ENCODE measurements at places on chromosomes 16 and 17.

DNA sequence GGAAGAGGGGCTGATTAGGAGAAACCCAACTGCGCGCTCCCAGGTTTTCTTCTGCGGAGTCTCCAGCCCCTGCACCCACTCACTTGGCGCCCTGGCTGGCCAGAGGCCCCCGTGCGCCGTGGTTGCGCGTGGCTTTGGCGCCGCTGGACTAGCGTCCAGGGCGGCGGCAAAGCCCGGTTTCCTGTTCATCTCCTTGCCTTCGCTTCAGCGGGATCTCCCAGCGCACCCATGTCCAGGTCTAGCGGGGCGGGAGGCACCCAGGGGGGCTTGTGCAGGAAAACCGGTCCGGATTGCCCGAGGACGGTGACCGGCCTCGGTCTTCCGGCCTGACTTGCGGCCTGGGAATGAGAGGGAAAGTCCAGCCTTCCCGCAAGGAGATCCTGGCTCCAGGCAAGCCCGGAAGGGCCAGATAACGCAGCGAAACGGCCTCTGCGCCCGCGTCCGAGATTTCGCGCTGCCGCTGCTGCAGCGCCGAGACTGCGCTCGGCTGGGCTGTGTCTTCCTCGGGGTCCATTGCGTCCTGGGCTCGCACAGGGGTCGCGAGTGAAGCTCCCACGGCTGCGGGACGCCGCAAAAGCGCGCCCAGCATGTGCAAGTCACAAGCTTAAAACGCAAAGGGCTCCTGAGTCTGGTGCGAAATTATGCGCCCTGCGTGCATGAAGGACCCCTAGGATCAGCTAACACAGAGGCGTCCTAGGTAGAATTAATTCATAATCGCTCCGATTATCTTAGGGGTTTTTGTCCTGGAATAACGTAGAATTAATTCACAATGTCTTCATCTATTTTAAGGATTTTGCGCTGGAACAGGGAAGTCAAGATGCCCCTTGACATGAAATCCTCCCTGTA is 5.7 kb downstream of the FOXF1 start:
- no peak for DNase-seq

- peak; percentile 58 for DNase-seq
Observed at GRCh38 chr16:82753821-82754220, 127.1 kb downstream of the CDH13 start.

GRCh38 chr16:13994239-13995106 is 74.5 kb downstream of the ERCC4 start:
- DNase-seq = no peak

- no peak for DNase-seq
Observed at GRCh38 chr16:67296420-67296819, 17.1 kb downstream of the PLEKHG4 start.

DNA sequence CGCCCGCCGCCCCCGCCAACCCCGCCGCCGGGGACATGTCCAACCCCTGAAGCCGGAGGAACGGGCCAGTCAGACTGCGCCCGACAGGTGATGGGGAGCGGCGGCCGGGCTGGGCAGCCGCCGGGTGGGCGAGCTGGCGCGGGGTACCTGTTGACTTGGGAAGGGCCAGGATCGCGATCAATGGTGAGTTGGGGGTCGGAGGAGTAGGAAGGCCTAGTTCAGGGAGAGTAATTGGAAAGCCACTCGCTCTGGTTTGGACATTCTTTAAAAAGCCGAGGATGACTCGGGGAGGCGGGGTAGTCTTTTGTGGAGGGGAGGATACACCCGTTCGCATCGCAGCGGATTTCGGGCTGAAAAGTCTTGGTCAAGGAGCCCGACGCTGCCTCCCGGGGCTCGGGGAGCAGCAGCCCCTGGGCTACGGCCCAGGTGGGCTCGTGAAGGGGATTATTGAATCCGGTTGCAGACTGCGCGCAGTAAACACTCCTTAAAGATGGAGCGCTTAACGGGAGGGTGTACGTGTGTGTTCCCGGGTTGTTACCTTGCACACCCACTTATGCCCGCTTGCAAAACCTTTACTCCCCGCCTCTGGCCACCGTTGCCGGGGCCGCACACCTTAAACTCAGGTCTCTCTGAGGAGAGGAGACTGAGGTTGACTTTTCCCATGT is 123.8 kb downstream of the GOSR1 start:
- peak; percentile 39 for DNase-seq

DNA sequence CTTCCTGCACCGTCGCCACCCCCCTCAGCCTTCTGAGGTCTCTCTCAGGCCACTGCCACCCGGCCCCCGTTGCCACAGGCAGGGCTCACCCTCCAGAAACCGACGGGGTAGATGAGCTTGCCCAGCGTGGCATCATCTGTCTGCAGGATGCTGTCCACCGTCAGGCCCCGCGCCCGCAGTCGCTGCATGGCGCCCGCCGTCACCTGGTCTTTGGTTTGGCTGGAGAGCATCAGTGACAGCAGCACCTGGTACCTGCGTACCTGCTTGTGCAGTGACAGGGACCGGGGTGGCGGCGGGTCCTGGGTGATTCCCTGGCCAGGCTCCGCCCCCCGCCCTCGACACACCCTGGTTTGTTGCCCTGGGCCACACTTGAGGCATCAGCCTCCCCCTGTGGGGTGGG is 3.1 kb downstream of the NTHL1 start:
- no peak for DNase-seq

DNA sequence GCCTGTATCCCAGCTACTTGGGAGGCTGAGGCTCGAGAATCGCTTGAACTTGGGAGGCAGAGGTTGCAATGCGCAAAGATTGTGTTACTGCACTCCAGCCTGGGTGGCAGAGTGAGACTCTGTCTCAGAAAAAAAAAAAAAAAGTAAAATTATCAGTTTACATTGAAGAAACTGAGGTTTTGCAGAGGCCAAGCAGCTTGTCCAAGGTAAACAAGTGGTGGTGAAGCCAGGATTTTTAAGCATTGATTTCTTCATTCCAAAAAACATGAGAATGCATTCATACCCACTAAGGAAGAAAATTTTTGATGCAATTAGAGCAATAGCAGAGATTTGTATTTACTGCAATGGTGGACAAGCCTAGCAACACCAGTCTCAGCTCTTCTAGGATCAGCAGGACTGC is 52.7 kb downstream of the CENPV start:
- no peak for DNase-seq

GRCh38 chr16:5257462-5257861 is 159.9 kb upstream of the EEF2KMT start:
- no peak for DNase-seq

- no peak for DNase-seq
Observed at GRCh38 chr16:55325080-55325447, 1.1 kb downstream of the IRX6 start.

DNA sequence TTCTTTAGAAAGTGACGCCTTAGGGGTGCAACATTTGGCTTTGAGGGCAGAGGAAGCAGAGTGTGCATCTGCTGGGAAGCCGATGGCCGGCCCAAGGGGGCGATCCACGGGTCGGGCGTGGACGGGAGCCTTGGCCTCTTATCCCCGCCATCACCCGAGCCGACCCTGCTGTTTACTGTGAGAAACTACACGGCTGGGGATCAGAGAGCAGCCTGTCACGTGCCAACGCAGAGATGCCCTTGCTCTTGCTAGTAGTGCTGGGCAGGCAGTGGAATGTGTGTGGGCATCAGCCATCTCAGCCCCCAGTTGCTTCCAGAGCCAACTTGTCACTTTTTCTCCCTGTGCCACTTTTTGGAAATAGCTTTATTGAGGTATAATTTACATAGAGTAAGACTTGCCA is 26.7 kb upstream of the ITGB4 start:
- DNase-seq = no peak

GRCh38 chr17:44906010-44906646 is 6.9 kb upstream of the EFTUD2 start:
- peak; percentile 68 for DNase-seq

Data from epithelial cell of esophagus (primary cell).